ENCODE measurements at places on chromosomes 6 and 20. TPM values are rescaled to one million over a fixed set of nuclear protein-coding genes. Genes with fewer than 3 reads are reported as not detected.

DNA sequence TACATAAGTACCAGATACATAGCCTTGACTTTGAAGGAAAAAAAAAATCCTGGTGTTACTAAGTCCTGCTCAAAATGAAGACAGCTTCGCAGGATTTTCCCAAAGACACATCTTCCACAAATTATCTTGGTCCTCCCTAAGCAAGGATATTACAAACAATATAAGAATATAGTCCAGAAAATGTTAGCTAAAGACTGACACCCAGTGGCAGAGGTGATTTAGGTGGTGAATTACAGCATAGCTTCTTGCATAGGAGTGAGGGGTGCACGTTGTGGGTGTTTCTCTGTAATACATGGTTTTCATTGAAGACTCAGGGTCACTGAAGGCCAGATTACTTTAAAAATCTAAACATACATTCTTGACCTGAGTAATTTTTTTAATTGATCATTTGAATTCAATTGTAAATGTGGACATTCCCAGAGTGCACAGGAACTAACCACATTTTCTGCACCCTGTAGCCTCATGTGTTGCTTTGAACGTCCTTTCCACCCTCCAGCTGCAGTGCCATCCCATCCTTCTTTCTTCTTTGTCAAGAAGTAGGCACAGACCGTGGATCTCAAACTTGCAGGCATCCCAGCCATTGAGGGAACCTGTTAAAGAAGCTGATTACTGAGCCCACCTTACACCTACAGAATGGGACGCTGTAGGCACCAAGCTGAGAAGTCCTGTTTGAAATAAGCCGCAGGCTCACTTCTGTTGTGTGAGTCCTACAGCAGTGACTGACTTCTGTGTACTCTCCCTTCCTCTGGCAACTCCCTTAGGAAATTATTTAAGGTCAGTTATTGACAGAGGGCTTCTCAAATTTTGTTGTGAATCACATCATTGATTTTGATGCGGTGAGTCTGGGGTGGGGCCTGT, 102.6 kb downstream of the PERP start:
- no peak for DNase-seq

The PGC gene
- not detected for total RNA-seq

- DNase-seq, result no peak
These were observed 81.5 kb downstream of the RTN4IP1 start for GRCh38 chr6:106547601-106548453.

GRCh38 chr6:139549561-139550070, 175.2 kb upstream of the CITED2 start:
- no peak for DNase-seq

The VIP gene
- total RNA-seq, result not detected

The SOX18 gene
- not detected for total RNA-seq

The MYL9 gene
- 31.0 TPM for total RNA-seq

GRCh38 chr20:44590980-44591778, 8.8 kb downstream of the PKIG start:
- DNase-seq, result no peak

- no peak for DNase-seq
These were observed 571.8 kb upstream of the IMPG1 start for GRCh38 chr6:76644231-76644630.

DNA sequence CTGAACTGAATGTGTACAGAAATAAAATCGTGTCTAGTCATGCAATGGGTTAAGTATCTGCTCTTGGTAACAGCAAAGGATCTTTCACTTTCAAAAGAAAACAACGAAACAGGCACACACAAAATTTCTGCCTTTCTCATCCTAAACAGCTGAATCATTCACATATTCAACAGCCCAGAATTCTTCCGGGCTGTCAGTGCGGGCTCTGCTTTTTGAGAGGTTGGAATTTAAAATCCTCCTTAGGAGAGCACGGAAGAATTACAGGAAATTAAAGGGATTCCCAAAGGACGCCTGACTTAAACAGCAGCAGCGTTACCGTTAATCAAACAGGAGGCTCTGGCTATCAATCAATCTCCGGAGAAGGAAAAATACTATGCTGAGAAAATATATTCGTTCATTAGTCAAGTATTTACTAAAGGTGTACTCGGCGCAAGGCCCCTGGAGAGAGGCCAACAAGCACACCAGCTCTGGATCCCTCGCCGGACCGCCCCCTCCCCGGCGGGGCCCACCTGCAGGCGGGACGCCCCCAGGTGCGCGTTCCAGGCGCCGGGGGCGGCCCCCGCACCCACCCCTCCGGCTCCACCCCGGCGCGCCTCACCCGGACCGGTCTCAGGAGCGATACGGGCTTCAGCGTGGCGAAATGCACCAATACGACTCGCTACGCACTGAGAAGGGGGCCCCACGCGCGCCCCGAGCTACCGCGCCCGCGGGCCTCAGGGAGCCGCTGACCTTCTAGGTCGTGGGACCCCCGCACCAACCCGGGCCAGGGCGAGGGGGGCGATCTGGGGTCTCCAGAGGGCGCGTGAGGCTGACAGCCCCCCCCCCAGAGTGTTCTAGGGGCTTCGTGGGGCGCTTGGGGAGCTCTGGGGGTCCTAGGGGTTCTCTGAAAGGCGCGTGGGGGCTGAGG, 1.0 kb downstream of the NAPB start:
- DNase-seq, result peak; percentile 35

The MCHR2 gene
- total RNA-seq, result not detected

- DNase-seq, result no peak
These were observed 43.9 kb downstream of the RAMACL start for GRCh38 chr6:166542580-166542912.

GRCh38 chr20:1287306-1287705, 21.2 kb downstream of the SNPH start:
- DNase-seq, result no peak

GRCh38 chr6:32785781-32786533, 22.6 kb upstream of the HLA-DQB2 start:
- no peak for DNase-seq

- DNase-seq, result no peak
These were observed 183.6 kb downstream of the JARID2 start for GRCh38 chr6:15429141-15430110.

GRCh38 chr6:160276126-160276525, 17.5 kb upstream of the SLC22A2 start:
- no peak for DNase-seq

The RBM38 gene
- total RNA-seq, result 24.1 TPM

The ADAM33 gene
- total RNA-seq, result 0.47 TPM

The GGTLC1 gene
- not detected for total RNA-seq

The CTAGE9 gene
- total RNA-seq, result not detected

GRCh38 chr6:151680846-151681432, 126.5 kb upstream of the ESR1 start:
- no peak for DNase-seq

- DNase-seq, result no peak
These were observed 12.1 kb upstream of the PGC start for GRCh38 chr6:41759106-41759904.

DNA sequence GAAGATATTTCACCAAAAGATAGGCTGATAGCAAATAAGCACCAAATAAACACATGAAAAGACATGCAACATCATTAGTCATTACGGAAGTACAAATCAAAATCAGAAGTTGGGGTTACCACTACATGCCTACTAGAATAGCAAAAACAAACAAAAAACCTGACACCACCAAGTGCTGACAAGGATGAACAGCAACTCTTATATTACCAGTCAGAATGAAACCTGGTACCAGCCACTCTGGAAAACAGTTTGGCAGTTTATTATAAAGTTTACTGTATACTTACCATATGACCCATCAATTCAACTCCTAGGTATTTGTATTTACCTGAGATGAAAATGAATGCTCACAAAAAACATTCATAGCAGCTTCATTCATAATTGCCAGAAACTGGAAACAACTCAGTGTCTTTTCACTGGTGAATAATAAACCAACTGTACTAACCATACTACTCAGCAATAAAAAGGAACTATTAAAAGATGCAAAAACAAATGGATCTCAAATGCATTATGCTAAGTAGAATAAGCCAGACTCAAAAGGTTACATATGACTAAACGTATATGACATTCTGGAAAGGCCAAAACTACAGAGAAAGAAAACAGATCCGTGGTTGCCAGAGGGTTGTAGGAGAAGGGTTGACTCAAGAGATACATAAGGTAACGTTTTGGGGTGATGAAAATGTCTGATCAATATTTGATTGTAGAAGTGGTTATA, 33.0 kb downstream of the NUP153 start:
- DNase-seq, result no peak

- DNase-seq, result no peak
These were observed 59.9 kb downstream of the ENPP1 start for GRCh38 chr6:131867744-131868143.

DNA sequence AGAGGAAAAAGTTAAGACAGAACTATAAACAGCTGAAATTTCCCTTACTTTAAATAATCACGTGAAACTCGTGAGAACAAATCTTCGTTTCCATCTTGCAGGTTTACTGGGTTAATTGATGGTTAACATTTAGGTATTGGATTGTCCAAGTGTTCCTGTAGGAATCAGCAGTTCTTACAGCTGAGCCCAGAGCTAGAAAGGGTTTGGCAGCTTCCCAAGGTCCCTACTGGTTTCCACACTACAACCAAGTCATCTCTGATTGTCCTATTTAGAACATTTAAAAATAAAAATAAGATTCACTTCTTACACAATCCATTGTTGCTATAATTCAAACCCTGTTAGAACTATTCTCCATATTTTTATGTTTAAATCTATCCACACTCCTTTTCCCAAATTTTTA, 15.8 kb downstream of the MPC1 start:
- DNase-seq, result no peak

DNA sequence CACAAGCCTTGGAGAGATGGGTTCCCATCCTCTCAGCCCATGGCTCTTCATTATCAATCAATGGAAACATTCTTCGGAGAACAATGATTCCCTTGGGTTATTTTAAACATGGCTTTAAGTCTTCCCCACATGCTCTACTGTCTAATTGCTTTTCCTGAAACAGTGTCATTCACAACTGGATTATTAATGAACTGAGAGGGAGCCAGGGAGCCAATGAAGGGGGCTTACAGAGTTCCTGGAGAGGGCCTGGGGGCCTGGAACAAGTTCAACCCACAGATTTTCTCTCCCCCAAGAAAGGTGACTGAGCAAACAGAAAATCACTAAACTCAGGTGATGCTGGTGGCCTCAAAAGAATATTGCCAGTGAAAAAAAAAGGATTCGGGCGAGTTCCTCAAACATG, 1.3 kb upstream of the PPP1R16B start:
- DNase-seq, result no peak

DNA sequence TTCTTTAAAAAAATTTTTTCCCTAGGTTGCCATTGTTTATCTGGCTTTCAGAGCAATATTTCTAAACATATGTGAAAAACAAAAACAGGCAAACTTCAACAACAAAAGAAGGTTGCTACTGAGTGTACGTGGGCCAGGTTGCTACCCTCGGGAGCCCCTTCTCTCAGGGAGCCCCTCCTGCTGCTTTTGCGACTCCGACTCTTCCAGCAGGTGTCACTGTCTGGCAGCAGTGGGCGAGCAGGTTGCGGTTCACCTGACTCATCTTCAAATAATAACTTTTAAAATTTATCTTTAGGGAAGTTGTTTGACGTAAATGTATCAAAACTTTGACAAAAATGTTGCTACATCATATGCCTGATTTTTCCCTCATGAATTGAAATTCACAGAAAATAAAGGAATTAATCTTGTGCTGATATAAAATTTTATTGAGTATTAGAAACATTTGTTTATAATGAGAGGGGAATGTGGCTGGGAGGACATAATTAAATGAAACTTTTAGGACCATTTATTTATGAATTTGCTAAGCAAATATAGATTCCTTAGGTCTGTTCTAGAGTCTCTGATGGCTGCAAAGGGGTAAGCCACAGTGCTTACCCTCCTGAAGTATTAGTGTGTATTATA, 138.8 kb downstream of the HIVEP1 start:
- peak; percentile 43 for DNase-seq

- no peak for DNase-seq
These were observed 30.1 kb upstream of the FAM83D start for GRCh38 chr20:38896009-38896594.

DNA sequence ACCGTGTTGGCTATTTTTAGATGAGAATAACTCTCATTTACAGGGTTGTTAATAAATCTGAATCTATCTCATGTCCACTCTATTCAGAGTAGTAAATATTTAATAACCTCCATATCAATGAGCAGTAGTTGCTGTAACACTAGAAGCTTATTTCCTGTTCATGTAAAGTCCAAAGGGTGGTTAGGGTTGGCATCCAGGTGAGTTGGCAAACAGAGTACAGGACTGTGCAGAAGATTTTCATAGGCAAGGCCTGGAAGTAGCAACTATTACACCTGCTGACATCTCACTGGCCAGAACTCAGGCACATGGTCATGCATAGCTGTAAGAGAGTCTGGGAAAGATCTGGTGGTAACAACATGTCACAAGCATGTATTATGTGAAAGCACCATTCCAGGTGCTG, 147.5 kb downstream of the PHF3 start:
- DNase-seq, result no peak

The EPHA7 gene
- total RNA-seq, result 32.2 TPM
